ENCODE measurements at places on chromosomes 11 and 22. TPM values are rescaled to one million over a fixed set of nuclear protein-coding genes. Genes with fewer than 3 reads are reported as not detected.
A peak's percentile ranks its signal among the peaks of the same experiment; 100 is the strongest.

The MMP7 gene
- not detected for total RNA-seq

The OOSP4A gene
- not detected for total RNA-seq

DNA sequence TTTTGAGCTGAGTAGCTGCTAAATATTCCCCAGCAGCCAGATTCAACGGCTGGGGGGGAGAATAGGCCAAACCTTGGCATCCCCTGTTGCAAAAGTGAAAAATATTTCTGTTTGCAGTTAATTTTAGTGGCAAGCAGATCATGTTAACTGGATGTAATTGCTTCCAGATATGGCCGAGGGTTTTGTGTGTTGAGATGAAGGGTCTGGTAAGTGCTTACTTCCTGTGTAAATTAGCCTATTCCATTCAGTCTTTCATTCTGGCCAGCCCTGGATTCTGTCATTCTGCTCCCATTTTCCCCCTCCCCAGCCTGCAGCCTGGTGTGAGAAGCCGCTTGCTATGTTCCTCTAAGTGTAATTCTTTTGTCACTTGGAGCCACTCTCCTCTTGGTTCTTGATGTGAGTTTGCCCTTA is 17.4 kb downstream of the ZBTB16 start:
- no peaks in the 10 kb centered on the region for H3K27me3 ChIP-seq
- no peak for DNase-seq
- H3K36me3 ChIP-seq: no peaks in the 10 kb centered on the region
- no peak overlapping the region for H3K4me3 ChIP-seq
- H3K4me1 ChIP-seq: peaks cover 34% of the 10 kb centered on the region
- H3K27ac ChIP-seq: no peak overlapping the region

The CREB3L1 gene
- 0.78 TPM for total RNA-seq

The GVQW3 gene
- total RNA-seq: 0.99 TPM

The RRM1 gene
- 112 TPM for total RNA-seq

The OR6A2 gene
- 0.46 TPM for total RNA-seq

The CBLIF gene
- total RNA-seq: not detected

The CNIH2 gene
- 0.78 TPM for total RNA-seq

- no peaks in the 10 kb centered on the region for H3K27me3 ChIP-seq
- H3K4me1 ChIP-seq: peaks cover 51% of the 10 kb centered on the region
- no peak overlapping the region for H3K4me3 ChIP-seq
These were observed 1.7 kb downstream of the C11orf91 start for GRCh38 chr11:33698921-33699320.

GRCh38 chr11:83721263-83721662 is 435.1 kb upstream of the CCDC90B start:
- peaks cover 12% of the 10 kb centered on the region for H3K27me3 ChIP-seq
- H3K36me3 ChIP-seq: no peaks in the 10 kb centered on the region
- no peak overlapping the region for H3K27ac ChIP-seq
- DNase-seq: no peak
- H3K4me1 ChIP-seq: no peaks in the 10 kb centered on the region

The MPEG1 gene
- not detected for total RNA-seq

DNA sequence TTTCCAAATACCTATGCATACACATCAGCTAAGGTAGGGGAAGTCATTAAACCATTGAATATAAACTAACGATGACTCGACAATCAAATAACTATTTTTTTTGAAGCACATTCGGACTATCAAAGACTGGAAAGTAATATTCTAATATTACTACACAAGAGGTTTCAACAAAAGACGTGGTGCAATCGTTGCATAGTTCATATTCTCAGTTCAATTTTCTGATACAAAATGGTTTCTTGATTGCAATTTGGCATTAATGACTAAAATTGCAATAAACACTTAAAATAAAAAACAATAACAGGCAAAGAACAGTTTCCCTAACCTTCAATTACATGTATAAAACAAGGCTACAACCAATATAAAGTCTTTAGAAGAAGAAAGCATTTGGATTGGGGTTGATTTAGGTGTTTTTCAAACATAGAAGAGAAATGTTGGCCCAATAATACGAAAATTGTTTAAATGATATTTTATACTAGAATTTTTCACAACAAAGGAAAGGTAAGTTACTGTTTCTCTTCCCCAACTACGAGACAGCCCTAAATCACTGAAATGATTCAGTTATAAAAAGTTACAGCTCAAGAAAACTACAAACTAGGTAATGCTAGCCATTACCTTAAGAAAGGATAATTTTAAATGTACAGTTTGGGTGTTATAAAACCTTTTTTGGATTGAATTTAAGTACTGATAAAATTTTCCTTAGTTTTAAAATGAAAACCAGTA is 17.6 kb downstream of the BLID start:
- H3K4me3 ChIP-seq: peak overlapping the region; percentile 69
- peak overlapping the region; percentile 71 for H3K27ac ChIP-seq
- H3K4me1 ChIP-seq: peaks cover 57% of the 10 kb centered on the region
- peak; percentile 67 for DNase-seq
- no peaks in the 10 kb centered on the region for H3K36me3 ChIP-seq
- H3K27me3 ChIP-seq: no peaks in the 10 kb centered on the region

The CELSR1 gene
- total RNA-seq: 2.1 TPM

GRCh38 chr22:45462034-45462655 is 40.5 kb upstream of the FBLN1 start:
- no peak overlapping the region for H3K4me3 ChIP-seq
- no peaks in the 10 kb centered on the region for H3K27me3 ChIP-seq
- DNase-seq: no peak
- no peaks in the 10 kb centered on the region for H3K4me1 ChIP-seq

DNA sequence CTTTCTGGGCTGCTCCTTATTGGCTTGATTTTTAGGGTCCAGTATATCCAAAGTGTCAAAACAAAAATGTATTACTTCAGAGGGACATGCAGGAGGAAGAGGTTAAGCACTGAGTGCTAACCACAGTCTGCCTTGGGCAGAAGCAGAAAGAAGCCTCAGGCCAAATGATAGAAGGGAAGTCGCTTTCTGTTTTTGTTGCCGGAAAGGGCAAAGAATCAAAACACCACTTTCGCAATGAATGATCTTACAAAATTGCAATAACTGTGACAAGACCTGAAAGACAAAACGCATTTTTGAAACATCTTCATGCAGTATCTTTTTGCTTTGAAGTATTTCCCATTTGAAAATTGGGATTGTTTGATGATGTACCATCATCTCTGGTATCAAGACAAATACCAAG is 70.1 kb upstream of the PICALM start:
- no peak overlapping the region for H3K4me3 ChIP-seq
- no peaks in the 10 kb centered on the region for H3K27me3 ChIP-seq
- H3K4me1 ChIP-seq: no peaks in the 10 kb centered on the region

GRCh38 chr11:47108214-47108613 is 68.5 kb downstream of the ARFGAP2 start:
- no peak overlapping the region for H3K27ac ChIP-seq
- no peak overlapping the region for H3K4me3 ChIP-seq
- no peaks in the 10 kb centered on the region for H3K27me3 ChIP-seq
- no peaks in the 10 kb centered on the region for H3K36me3 ChIP-seq

Measured in endothelial cell of umbilical vein (primary cell).